ENCODE measurements at places on chromosomes 3 and 15. TPM values are rescaled to one million over a fixed set of nuclear protein-coding genes. Genes with fewer than 3 reads are reported as not detected.

The SENP7 gene
- 49.5 TPM for total RNA-seq

GRCh38 chr3:193665370-193665989, 72.5 kb downstream of the OPA1 start:
- DNase-seq: no peak

The CLDN16 gene
- not detected for total RNA-seq

GRCh38 chr3:184543843-184544512, 17.6 kb upstream of the EPHB3 start:
- DNase-seq: peak; percentile 80

GRCh38 chr3:186118692-186119091, 9.8 kb upstream of the ETV5 start:
- no peak for DNase-seq

The P2RY12 gene
- total RNA-seq: not detected

- no peak for DNase-seq
Measured at GRCh38 chr3:186281176-186281575, 80.9 kb downstream of the DGKG start.

The SLC38A3 gene
- 1.8 TPM for total RNA-seq

DNA sequence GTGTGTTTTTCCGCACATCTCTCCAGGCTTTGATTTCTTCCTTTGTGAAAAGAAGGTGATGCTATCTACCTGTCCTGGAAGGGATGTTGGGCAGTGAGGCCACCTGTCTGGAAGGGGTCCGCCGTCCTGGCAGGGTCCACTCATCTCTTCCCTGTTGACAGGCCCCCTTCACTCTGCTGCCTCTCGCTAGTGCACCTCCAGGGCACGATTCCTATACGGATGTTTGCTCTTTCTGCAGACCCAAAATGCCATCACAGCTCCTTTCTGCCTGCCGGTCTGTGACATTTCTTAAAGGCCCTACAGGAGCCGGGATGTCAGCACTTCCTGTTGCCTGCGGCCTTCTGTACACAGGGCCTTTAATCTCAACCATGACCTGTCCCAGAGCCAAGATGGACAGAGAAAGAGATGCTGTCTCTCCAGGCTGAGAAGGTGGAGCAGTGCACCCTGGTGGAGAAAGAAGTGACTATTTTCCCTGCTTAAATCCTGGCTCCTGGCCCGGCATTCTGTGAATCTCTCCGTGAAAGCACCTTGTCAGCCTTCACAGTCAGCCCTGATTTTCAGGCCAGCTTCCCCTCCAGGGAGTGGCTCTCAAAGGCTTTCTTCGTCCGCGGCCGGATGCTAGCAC, 7.4 kb downstream of the FAM3D start:
- no peak for DNase-seq

DNA sequence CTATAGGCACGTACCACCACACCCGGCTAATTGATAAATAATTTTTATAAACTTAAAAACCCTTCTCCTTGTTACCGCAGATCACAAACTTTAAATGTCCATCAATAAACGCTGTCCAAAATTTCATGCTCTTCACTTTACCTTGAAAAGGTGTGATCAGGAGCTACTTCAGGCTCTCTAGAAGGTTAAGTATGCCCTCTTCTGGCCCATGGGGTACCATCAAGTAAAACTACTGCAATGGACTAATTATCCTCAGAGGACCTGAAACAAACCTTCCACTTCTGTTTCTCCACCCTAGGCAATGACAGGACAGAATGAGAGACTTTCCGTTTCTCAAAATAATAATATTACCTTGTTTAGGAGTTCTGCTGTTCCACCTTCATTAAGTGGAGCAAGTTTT, 9.2 kb downstream of the LZTFL1 start:
- no peak for DNase-seq

- DNase-seq: no peak
Measured at GRCh38 chr3:58049143-58049785, 41.0 kb downstream of the FLNB start.

GRCh38 chr15:50315814-50316630, 39.0 kb downstream of the GABPB1 start:
- DNase-seq: peak; percentile 27

- DNase-seq: no peak
Measured at GRCh38 chr3:133925960-133926735, 30.5 kb upstream of the RAB6B start.

DNA sequence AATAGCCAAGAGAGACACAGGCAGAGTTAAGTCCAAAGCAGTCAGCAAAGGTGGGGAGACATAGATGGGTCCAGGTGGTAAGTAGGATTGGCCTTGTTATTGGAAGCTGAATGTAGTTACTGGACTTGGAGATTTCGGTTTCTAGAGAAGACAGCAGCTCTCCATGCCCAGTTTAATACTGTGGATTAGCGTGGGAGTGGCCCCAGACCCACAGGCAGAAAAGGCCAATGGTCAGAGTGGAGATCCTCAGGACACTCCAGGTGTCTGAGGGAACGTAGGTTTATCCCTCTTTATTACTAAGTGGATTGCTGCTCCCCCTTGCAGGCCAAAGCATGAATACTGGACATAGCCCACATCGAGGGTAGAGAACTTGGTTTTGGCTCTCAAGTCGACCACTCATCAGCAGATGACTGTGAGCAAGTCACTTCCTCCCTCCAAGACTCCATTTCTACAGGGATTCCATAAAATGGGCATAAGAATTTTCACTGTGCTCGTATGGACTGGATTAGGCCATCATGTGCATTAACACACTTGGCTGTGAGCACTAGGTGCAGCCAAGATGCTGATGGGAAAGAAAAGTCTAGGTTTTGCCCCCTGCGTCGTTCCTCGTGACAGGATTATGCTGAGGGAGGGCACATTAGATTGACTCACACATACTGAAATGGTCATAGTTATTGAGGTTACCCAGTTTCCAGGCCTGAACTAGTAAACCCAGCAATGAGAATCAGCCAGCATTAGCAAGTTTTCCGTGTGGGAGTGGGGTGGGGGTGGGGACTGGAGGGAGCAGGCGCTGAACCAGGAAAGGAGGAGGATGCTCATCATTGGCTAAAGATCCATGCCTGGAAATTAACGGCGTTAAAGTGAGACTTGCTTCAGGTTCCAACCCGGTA, 225.2 kb upstream of the TPRG1 start:
- DNase-seq: no peak

The CACNA1D gene
- total RNA-seq: not detected

DNA sequence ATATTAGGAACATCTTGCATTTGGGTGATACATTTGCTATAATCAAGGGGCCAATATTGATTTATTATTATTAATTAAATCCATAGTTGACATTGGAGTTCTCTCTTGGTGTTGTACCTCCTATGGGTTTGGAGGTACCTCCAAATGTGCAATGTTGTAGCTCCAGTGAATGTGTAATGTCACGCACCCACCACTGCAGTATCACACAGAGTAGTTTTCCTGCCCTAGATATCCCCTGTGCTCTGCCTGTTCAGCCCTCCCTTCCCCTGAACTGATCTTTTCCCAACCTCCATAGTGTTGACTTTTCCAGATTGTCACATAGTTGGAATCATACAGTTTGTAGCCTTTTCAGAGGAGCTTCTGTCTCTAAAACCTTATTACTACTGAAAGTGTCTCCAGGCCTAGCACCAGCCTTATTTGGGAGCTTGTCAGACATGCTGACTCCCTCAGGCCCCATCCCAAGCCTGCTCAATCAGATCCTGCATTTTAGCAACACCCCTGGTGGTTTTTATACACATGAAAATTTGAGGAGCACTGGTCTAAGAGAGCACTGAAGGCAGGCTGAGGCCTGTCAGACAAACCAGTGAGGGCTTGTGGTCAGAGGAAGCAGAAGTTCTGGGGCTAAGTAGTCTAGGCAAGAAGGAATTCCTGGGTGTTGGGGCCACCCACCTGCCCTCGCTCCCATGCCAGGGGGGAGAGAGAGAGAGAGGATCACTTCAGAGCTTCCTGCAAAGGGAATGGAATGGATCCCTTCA, 73.4 kb downstream of the SLC6A11 start:
- DNase-seq: no peak

DNA sequence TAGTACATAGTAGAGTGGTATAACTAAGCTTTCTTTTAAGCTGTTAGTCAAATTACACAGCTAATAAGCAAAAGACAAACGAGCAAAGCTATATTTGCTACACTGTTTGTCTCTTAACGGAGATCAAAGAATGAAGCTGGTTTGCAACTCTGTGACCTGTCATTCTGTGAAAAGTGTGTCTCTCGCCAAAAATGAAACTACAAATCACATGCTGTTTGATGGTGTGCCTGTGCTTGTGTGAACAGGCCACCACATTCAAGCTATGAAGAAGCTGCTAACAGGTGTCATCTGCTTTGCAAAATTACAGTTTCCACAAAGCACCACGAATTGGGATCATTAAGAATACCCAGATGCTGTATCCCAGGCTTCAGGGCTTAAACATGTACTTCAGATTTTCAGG, 667.8 kb upstream of the NAALADL2 start:
- DNase-seq: no peak

GRCh38 chr15:74790080-74790916, 8.4 kb downstream of the CSK start:
- no peak for DNase-seq
